ENCODE measurements at places on chromosomes 12 and 14. TPM values are rescaled to one million over a fixed set of nuclear protein-coding genes. Genes with fewer than 3 reads are reported as not detected.

SDSL gene
- 0.37 TPM for total RNA-seq

CATSPERB gene
- total RNA-seq: not detected

ZFHX2 gene
- 4.8 TPM for total RNA-seq

GPRC5A gene
- total RNA-seq: 0.22 TPM

PWP1 gene
- total RNA-seq: 77.7 TPM

RFLNA gene
- total RNA-seq: 1.1 TPM

SLC10A1 gene
- not detected for total RNA-seq

MYF6 gene
- not detected for total RNA-seq

CABP1 gene
- 1.6 TPM for total RNA-seq

SERPINA4 gene
- total RNA-seq: not detected

CYP27B1 gene
- 4.5 TPM for total RNA-seq

PPP1R36 gene
- total RNA-seq: 0.61 TPM

TXNDC16 gene
- total RNA-seq: 4.8 TPM

PNP gene
- total RNA-seq: 97.0 TPM

KITLG gene
- total RNA-seq: 5.7 TPM

POP5 gene
- 41.0 TPM for total RNA-seq

TSPAN19 gene
- total RNA-seq: not detected

MIP gene
- total RNA-seq: not detected

RNASE3 gene
- total RNA-seq: not detected

ANKRD33 gene
- total RNA-seq: not detected

CLEC14A gene
- not detected for total RNA-seq

TESPA1 gene
- not detected for total RNA-seq

UNC79 gene
- total RNA-seq: 0.33 TPM

FOXG1 gene
- total RNA-seq: 0.09 TPM

GPR162 gene
- total RNA-seq: 23.2 TPM

YAF2 gene
- 28.7 TPM for total RNA-seq

Measured in A673 (cell line).